ENCODE measurements at places on chromosomes 12 and 14.

GRCh38 chr12:124174451-124175348 lies 120.2 kb upstream of the RFLNA start:
- no peak for DNase-seq

- no peak for DNase-seq
These were observed 80.3 kb upstream of the PWP1 start for GRCh38 chr12:107605293-107605692.

GRCh38 chr12:2008677-2009076 lies 4.4 kb upstream of the DCP1B start:
- DNase-seq, result peak; percentile 45

DNA sequence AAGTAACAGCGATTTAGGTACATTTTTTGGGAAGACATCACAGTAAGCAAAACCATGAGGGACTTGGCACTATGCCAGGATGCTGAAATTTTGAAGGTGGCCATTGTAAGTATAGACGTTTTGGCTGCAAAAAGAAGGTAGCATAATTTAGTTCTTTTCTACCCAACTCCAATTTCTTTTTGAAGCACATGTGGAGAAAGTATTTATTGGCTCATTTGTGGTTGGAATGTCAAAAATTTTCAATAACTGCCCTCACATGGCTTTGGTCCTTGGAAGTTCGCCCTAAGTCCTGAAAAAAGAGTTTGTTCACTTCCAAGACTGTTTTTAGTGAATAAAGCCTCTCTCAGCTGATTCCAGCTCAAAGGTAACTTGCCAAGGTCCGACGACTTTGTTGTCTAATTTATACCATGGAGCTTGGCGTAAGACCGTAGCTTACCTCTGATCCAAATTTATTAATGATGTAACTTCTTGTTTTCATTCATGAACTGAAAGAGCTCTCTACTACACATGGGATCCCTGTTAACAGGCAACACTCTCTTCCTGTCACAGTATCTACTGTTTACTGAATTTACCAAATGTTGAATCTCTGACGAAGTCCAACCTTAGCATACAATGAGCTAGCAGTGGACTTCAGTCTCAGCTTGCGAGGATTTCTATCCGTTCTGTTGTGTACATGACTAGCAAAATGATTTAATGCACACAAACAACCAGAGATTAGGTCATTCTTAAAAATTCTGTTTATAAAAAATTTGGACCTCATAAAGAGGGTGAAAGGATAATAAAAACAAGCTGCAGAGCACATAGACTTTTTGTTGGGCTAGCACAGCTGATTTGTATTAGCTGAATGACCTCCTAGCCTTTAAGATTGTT lies 49.0 kb downstream of the MSRB3 start:
- DNase-seq, result peak; percentile 89

GRCh38 chr12:88725592-88726143 lies 145.4 kb upstream of the KITLG start:
- DNase-seq, result no peak

All from fibroblast of the aortic adventitia (primary cell).